Myometrial cell (primary cell): ENCODE measurements at places on chromosomes 3 and 15. TPM values are rescaled to one million over a fixed set of nuclear protein-coding genes. Genes with fewer than 3 reads are reported as not detected.

NOX5 gene
- 0.29 and 0.71 TPM in 2 replicates for total RNA-seq

P3H2 gene
- 19.3 and 21.3 TPM in 2 replicates for total RNA-seq

HYAL2 gene
- 74.7 and 83.3 TPM in 2 replicates for total RNA-seq

RARRES1 gene
- 148 and 180 TPM in 2 replicates for total RNA-seq

MYLK gene
- 180 and 215 TPM in 2 replicates for total RNA-seq

INSYN1 gene
- not detected in 2 replicates for total RNA-seq

IL17RD gene
- 3.5 and 4.6 TPM in 2 replicates for total RNA-seq

MYO5C gene
- not detected in 2 replicates for total RNA-seq

ADAMTS9 gene
- total RNA-seq = 0.58 and 0.71 TPM in 2 replicates

ZNF660 gene
- 0.29 and 0.71 TPM in 2 replicates for total RNA-seq

CNTN3 gene
- 0.58 and 0.71 TPM in 2 replicates for total RNA-seq

STAC gene
- total RNA-seq = 0.18 and 1.2 TPM in 2 replicates

PLA1A gene
- 0.18 TPM in 1 of 2 replicates, not detected in the other for total RNA-seq

DUOXA1 gene
- not detected in 2 replicates for total RNA-seq

SH2D7 gene
- not detected in 2 replicates for total RNA-seq

ALDH1L1 gene
- total RNA-seq = 2.7 and 2.9 TPM in 2 replicates

CHRFAM7A gene
- not detected in 2 replicates for total RNA-seq

RTP3 gene
- total RNA-seq = not detected in 2 replicates

IQCF2 gene
- total RNA-seq = not detected in 2 replicates
